ENCODE measurements at places on chromosomes 6 and 20. TPM values are rescaled to one million over a fixed set of nuclear protein-coding genes. Genes with fewer than 3 reads are reported as not detected.

The EFCAB8 gene
- total RNA-seq = 1.2 TPM

The ZNF341 gene
- 4.6 TPM for total RNA-seq

The DACT2 gene
- not detected for total RNA-seq

The CST7 gene
- total RNA-seq = 30.7 TPM

The SGK2 gene
- 1.7 TPM for total RNA-seq

The PRSS16 gene
- 0.49 TPM for total RNA-seq

DNA sequence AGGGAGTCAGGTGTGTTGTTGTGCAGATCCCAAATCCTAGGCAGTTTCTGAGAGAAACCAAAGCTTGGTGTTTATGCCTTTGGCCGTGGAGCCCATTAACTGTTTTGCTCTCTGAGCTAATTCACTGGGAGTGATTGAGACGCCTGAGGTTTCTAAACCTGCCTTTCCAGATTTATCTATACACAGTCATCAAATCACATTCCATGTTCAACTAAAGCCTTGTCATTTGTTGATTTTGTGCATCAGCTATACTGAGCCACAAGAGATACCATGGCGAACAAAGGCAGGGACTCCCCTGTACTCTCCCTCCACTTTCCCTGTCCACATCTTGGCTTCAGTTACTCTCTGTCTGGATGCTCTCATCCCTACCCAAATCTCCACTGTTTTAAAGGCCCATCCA is 229.7 kb upstream of the PMEPA1 start:
- no peak for DNase-seq
- no peak overlapping the region for H3K27ac ChIP-seq
- H3K36me3 ChIP-seq = no peaks in the 10 kb centered on the region
- H3K27me3 ChIP-seq = no peaks in the 10 kb centered on the region
- no peak overlapping the region for H3K4me3 ChIP-seq

DNA sequence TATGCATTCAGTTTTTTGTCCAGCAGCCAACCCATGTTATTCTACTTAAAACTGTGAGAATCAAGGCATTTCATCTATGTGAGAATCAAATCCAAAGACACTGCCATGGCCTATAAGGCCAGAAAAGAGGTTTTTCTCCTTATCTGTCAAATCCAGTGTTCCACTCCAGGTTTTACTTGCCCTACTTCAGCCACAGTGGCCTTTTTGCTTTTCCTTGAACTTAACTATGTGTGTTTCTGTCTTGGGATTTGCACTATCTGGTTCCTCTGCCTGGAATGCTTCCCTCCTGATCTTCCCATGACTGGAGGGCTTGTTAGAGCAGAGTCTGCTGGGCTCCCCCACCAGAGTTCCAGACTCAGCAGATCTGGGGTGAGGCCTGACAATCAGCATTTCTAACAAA is 113.1 kb upstream of the DOK5 start:
- no peaks in the 10 kb centered on the region for H3K4me1 ChIP-seq
- DNase-seq = no peak
- no peaks in the 10 kb centered on the region for H3K36me3 ChIP-seq

DNA sequence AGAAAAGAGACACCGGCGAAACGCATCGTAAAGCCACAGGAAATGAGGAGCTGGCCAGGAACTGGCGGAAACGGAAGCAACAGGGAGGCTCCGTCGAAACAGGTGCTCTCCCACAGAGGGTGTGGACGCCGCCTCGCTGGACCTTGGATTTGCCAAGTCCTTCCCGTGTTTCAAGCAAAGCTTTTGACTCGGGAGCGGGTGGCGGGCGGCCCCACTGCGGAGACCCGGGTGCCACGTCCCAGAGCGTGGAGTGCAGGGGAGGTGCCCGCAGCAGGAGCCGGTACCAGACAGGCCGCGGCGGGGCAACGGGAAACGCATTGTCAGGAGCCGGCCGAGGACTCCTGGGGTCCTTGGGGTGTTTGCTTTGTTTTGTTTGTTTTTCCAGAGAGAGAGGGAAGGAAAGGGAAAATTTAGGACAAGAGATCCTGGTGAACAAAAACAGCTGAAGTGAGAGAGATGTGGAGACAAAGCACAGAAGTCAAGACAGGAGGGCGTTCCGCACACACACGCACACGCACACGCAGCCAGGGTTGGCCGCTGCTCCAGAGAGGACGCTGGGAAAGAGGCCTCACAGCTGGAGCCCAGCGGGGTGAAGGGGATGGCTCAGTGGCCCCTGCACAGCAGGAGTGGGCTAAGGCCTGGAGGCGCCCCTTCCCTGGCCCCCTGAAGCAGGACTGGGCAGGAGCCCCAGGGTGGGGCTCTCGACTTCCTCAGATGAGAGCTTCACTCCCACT is 50.9 kb upstream of the CHRNA4 start:
- no peaks in the 10 kb centered on the region for H3K27me3 ChIP-seq
- H3K4me3 ChIP-seq = no peak overlapping the region
- no peak overlapping the region for H3K27ac ChIP-seq
- DNase-seq = no peak
- H3K4me1 ChIP-seq = no peaks in the 10 kb centered on the region
- no peaks in the 10 kb centered on the region for H3K36me3 ChIP-seq

GRCh38 chr6:157779705-157780604 is 43.1 kb upstream of the SNX9 start:
- no peaks in the 10 kb centered on the region for H3K36me3 ChIP-seq
- H3K4me1 ChIP-seq = no peaks in the 10 kb centered on the region
- no peak overlapping the region for H3K27ac ChIP-seq
- peaks cover 5% of the 10 kb centered on the region for H3K27me3 ChIP-seq
- DNase-seq = no peak

DNA sequence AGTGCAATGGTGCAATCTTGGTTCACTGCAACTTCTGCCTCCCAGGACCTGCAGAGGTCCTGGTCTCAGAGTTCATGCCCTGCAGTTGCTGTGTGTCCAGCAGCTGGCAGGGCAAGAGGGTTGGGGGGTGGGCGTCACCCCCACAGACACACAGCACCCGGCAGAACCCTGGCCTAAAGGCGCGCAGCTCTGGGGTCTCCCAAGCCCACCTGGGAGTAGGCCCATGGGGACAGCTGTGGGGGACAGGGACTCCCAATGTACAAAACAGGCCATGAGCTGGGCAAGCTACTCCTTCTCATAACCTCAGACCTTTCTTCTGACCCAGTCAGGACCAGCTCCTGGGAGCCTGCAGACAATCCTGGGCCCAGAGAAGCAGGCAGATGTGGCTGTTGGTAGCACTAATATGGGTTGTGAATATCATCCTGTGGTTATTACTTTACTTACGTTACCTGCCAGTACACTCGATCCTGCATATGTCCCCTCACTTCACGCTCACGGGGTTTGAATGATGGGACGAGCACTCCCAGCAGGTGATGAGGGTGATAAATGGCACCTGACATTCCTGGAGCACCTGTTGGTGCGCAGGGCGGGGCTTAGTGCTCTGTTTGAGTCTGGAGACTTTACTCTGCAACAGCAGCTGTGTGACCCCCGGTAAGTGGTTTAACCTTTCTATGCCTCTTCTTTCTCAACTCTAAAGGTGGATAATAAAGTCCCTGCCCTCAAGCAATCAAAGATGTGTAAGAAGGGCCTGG is 39.9 kb upstream of the SULF2 start:
- H3K36me3 ChIP-seq = no peaks in the 10 kb centered on the region
- H3K4me1 ChIP-seq = no peaks in the 10 kb centered on the region

Measured in CD4-positive, CD25-positive, alpha-beta regulatory T cell (primary cell).